Left colon (tissue), 2 donors: ENCODE measurements at places on chromosomes 7 and 10.

- no peak for DNase-seq
These were observed 980.0 kb downstream of the CNTNAP2 start for GRCh38 chr7:147096629-147097028.

DNA sequence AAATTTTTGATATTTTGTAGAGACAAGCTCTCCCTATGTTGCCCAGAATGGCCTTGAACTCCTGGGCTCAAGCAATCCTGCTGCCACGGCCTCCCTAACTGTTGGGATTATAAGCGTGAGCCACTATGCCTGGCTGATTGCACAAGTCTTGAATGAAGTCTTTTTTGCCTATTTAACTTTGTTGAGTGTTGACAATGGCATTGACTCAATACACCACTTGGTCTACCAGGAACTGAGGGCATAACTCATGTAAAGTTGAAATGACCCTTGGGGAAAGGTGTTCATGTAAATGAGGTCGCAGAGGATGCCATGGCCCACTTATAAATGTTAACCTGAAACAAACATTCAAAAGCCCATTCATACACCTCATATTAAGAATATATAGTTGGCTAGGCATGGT lies 7.4 kb upstream of the UCMA start:
- no peak for DNase-seq

DNA sequence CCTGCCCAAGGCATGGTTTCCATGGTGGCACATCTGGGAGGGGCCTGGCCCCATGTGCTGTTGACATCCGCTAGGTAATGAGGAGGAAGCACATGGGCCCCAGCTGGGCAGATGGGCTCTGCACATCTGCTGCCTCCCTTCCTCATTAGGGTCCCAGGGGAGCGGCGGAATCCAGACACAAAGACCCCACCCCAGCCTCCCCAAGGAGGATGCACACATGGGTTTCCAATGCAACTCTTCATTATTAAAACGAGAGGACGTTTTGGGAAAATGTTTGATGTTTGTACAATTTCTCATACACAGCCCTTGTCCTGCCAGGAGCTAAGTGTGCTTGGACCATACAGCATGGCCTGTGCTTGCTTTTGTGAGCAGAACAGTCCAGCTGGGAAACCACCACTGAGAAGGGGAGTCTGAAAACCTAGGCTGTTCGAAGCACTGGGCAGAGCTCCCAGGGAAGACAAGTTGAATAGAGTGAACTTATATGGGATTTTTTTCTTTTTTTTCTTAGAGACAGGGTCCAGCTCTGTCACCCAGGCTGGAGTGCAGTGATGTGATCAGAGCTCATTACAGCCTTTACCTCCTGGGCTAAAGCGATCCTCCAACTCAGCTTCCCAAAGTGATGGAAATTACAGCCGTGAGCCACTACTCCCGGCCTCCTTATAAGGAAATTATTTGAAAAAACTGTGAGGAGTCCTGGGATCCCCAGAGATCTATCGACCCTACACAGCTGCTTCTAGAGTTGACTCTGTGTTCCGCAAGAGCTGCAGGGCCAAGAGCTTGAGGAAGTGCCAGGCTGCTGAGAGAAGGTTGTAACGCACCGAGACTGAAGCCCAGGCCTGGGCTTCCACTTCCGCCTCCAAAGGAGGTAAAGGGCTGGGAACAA lies 23.4 kb downstream of the FAM107B start:
- peak; percentile 44 for DNase-seq

GRCh38 chr7:20158684-20159083 lies 58.5 kb downstream of the MACC1 start:
- no peak for DNase-seq

- DNase-seq: no peak
These were observed 75.4 kb downstream of the OTUD1 start for GRCh38 chr10:23514321-23514720.

GRCh38 chr10:47082055-47082784 lies 171.0 kb downstream of the PTPN20 start:
- no peak for DNase-seq

- DNase-seq: no peak
These were observed 68.9 kb upstream of the ANTXRL start for GRCh38 chr10:46217752-46218453.

GRCh38 chr7:113000316-113001020 lies 86.2 kb downstream of the GPR85 start:
- no peak for DNase-seq

- DNase-seq: no peak
These were observed 112.0 kb downstream of the SNX10 start for GRCh38 chr7:26403640-26404039.

- no peak for DNase-seq
These were observed 264.5 kb downstream of the HDAC9 start for GRCh38 chr7:18760046-18760445.

DNA sequence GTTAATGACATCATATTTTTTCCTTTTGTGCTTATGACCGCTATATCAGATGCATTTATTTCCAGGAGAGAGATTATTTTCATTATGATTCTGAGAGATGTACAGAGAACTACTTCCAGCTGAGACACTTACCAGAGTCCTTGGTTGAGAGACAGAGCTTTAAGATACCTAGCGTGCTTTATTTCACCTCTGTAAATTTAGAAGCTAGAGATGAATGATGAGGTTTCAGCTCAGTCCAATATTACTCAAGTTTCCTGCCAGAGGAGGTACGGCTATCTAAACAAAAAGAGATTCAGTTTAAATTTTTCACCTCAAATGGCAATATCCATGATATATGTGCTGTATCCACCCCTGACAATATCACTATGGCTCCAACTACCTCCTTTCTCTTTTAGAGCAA lies 182.6 kb upstream of the FAM3C start:
- DNase-seq: no peak

DNA sequence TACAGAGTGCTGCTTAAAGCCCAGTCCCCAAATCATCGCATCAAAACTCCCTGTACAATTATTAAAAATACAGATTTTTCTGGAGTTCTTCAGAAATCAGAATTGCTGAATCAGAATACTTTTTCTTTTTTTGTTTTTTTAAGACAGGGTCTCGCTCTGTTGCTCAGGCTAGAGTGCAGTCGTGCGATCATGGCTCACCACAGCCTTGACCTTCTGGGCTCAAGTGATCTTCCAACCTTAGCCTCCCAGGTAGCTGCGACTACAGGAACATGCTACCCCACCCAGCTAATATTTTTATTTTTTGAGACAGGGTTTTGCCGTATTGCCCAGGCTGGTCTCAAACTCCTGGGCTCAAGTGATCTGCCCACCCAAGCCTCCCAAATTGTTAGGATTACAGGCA lies 3.9 kb downstream of the BBIP1 start:
- no peak for DNase-seq

DNA sequence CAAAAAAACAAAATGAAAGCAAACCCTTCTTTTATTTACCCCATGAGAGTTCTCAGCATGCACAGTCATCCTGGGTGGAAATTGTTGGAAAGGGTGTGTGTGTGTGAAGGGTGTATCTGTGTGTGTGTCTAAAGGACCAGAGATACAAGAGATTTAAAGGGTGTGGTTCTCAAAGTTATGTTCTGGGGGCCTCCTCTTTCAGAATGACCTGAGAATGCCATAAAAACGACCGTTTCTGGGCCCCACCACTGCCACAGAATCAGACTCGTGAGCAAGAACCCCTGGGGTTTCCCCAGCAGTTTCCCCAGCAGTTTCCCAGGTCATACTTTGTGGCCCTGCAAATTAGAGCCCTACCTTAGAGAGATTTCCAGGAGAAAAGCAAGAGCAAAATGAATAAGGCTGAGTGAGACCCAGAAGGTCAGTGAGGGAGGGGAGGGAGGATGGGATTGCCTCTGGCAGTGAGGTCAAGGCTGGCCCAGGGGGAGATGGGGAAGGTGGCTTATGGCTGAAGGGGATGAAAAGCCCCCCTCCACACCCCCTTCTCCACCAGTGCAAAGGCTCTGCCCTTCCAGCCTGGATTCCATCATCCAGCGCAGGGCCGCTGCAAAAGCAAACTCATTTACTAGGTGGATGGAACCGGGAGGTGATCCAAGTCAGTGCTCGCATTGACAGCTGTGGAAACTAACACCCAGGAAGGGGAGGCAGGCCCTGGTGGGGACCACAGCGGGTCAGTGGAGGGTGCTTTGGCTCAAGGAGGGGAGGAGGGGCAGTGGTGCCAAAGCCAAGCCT lies 10.2 kb downstream of the PYROXD2 start:
- no peak for DNase-seq

DNA sequence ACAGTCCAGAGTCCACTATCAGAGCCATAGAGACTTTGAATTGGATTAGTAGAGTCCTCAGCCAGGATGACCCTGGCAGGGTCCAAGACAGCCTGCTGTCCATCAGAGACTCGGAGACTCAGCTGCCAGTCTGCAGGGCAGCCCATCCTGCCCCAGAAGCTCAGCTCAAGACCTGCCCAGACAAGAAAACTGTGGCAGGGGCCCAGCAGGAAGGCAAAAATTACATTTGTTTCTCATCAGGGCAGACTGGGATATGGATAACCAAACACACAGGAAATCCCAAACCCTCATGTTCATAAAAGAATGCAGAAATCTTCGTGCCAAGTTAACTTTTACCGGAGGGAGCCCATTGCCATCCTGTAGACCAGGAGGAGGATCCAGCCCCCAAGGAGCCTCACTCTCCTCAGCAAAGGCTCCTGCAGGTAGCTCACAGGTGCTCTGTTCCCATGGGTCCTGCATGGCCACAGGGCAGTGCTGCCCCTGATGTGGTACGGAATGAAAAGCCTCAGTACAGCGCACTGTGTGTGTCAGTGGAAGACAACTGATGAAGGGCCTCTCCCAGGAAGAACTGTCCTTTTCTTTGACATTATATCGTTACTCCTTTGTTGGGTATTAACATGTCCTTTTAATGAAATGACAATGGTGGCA lies 222.2 kb downstream of the KCNMA1 start:
- no peak for DNase-seq

DNA sequence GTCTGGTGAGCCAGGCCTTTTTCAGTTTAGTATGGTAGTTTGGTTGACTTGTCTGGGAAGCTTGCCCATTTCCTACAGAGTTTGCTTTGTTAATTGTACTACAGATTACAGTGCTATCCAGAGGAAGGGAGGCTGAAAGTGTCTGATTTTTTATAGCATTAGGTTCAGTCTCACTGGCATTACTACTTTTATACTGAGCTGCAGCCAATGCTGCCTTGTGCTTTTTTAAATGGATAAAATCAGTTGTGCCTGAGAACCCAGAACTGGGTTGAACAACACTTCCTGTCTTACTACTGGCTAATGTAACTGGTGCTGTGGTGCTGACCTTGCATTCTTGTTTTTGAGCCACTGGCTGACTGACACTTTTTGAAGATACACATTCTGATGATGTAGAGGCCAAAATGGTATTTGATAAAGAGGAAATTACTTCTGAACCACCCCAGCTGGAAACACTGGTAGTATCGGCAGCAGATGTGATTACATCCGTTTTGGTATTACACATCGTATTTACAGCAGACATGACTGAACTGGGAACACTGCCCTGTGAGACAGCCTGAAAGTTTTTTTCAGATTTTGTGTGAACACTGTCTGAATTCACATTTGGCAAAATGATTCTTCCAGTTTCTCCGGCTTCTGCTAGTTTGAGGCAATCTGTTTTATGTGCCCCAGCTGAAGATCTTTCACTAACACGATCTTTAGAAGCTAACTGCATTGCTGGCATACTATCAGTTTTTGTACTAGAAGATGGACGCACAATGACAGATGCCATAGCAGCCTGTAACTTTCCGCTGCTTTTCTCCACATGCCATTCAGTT lies 74.1 kb downstream of the NRBF2 start:
- DNase-seq: no peak

DNA sequence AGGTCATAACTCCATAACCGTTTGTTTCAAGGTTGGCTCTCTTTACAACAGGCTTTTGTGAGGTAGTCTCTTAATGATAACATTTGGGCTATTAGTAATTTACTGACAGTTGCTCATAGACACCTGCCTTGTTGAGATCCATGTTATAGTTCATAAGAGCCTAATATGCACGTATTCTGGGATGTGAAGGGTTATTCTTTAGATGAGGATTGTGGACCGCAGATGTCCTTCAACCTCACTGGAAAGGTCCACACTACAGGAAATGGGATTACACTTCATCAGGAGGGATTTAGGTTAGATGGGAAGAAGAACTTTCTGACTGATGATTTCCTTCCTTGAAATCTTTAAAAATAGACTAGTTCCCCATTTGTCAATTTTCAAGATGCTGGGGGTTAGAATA lies 62.8 kb downstream of the SAMD9 start:
- DNase-seq: no peak
